ENCODE measurements at places on chromosomes 16 and 17.

GRCh38 chr17:8421571-8421970 is 14.1 kb upstream of the NDEL1 start:
- no peak for DNase-seq

DNA sequence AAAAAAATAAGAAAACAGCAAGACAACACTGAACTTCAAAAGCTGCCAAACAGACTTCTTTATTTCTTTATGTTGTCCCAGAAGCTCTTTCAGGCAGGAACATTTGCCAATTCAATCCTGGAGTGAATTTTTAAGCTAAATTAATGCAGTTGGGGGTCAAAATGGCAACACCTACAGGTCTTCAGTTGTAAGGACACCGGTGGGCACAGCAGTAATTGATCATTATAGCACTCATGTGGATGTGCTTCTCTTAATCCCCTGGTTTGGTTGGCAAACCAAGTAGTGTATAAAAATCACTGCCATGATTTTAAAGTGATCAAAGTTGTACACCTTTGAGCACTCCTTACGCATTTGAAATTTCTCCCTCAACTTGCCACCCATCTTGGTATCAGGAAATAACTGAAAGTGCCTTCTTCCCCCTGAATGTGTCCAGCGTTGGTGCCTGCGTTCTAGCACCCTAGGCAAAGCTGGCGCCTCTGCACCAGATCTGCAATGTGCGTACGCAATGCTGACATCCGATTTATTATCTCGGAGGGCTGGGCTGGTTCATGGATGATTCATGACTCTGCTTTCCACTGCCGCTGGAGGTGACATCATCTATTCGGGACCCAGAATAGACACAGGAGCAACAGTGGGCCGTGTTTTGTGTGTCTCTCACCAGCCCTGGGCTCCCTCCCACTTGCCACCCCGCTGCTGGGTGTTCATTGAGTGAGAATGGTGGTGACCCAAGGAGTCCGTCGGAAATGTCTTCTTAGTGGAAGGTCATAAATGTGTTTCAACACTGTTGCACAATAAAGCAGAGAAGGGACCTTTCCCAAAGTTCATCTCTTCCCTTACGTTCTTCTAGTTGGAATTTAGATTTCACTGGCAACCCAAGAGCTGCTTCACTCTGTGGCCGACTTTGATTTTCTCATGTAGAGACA is 203.4 kb downstream of the CCDC182 start:
- DNase-seq = no peak

- no peak for DNase-seq
Observed at GRCh38 chr17:36937959-36938565, 787 bp downstream of the LHX1 start.

DNA sequence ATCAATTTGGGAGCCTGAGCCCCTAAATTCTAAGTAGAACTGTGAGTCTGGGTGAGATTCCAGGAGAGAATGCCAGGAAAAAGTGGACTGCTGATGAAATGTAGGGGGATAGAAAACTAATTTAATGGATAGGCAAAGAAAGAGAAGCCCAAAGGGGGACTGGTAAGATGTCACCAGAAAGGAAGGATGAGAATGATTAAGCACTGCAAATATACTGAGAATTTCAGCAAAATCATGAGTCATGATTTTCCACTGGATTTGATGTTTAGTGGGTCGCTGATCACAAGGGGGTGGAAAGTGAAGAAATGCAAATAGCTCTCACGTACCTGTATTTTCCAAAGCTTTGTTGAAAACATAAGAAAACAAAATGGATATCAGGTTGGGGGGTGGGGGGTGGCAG is 201.8 kb downstream of the SLC39A11 start:
- DNase-seq = no peak

DNA sequence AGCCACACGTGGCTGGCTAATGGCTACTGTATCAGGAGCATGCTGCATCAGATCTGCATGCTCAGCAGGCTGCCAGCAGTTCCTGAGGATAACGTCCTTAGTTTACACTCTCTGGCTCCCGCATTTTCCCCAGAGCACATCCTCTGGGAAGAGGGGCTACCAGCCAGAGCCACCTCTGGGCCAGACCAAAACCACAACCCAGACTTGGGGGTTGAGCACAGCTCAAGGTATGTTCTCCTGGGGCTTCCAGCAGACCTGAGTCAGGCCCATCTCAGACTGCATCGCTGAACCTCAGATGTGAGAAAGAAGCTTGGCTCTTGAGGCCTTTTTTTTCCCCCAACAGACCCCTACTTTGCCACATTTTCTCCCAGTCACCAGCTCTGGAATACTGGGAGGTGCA is 23.7 kb upstream of the WSCD1 start:
- DNase-seq = no peak

DNA sequence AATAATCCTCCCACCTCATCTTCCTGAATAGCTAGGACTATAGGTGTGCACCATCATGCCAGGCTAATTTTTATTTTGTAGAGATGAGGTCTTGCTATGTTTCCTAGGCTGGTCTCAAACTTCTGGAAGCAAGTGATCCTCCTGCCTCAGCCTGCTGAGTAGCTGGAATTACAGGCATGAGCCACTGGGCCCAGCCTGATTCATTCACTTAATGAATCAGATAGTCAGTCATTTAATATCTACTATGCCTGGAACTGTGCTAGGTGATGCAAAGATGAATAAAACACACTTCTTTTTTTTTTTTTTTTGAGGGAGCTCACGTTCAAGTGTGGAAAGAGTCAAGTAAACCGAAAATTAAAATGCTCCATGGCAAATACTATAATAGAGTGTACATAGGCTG is 39.4 kb downstream of the EFCAB13 start:
- DNase-seq = no peak

DNA sequence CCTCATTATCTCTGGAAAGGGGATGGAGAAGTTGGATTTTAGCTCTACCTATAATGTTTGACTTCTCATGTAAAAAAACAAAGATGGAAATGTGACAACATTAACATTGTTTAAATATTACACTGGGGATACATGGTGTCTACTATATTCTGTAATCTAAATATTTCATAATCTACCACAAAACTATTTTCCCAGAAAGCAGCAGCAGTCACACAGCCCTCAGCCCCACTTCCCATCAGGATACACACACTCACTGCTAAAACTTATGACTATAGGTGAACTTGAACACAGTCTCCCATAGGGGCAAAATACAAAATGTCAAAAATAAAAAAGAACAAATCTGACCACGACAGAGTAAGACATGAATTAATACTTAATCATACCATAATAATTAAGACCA is 95.7 kb downstream of the KANSL1 start:
- no peak for DNase-seq

DNA sequence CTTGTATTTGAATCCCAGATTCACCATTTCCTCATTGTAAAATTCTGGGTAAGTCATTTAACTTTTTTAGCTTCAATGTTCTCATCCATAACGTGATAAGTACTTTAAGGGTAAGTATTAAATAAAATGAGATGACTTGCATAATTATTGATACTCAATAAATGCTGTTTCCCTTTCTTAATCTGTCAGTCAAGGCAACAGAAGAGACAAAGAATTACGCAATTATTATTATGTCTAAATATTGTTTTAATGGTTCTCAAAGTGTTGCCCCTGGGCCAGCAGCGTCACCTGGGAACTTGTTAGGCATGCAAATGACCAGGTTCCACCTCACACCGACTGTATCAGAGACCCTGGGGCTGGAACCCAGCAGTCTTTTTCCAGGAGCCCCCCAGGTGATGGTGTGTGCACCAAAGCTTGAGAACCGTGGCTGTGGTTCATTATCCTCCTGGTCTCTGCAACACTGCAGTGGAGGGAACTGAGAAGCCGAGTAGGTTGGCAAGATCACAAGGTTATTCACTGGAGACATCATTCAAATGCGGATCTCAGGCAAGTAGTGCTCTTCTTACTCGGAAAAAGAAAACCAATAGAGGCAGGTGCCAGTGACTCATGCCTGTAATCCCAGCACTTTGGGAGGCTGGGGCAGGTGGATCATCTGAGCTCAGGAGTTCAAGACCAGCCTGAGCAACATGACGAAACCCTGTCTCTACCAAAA is 43.5 kb downstream of the LYRM9 start:
- no peak for DNase-seq

- no peak for DNase-seq
Observed at GRCh38 chr16:56558024-56558747, 6.7 kb upstream of the MT4 start.

- no peak for DNase-seq
Observed at GRCh38 chr17:35432176-35433074, at the start of gene SLFN12. SLFN12 (minus strand) TSS chr17:35432500; CDS start chr17:35423028, 9,472 bp downstream.

- no peak for DNase-seq
Observed at GRCh38 chr16:86089991-86090390, 191.0 kb downstream of the IRF8 start.

GRCh38 chr17:81735264-81736102 is 23.4 kb downstream of the SLC25A10 start:
- DNase-seq = peak; percentile 67

DNA sequence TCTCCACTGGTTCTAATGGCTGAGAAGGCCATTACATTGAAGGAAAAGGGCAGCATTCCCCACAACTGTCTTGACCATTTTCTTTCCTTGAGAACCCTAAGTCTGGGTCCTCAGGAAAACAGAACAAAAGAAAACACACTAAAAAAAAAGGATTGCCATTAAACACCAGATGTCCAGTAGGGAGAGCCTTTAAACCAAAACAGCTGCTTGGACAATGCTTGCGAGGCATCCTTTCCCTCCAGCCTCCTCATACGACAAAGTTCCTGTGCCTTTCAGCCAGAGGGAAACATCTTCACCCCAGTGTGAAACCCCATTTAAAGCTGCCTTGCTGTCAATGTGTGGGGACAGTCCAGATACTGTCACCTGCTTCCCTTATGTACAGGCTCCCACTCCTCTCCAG is 74.3 kb downstream of the MMD start:
- DNase-seq = no peak

GRCh38 chr16:88515371-88515770 is 54.8 kb upstream of the ZC3H18 start:
- no peak for DNase-seq

- no peak for DNase-seq
Observed at GRCh38 chr17:73423806-73424205, 112.0 kb upstream of the CDC42EP4 start.

GRCh38 chr16:66238696-66239095 is 127.8 kb upstream of the CDH5 start:
- no peak for DNase-seq

DNA sequence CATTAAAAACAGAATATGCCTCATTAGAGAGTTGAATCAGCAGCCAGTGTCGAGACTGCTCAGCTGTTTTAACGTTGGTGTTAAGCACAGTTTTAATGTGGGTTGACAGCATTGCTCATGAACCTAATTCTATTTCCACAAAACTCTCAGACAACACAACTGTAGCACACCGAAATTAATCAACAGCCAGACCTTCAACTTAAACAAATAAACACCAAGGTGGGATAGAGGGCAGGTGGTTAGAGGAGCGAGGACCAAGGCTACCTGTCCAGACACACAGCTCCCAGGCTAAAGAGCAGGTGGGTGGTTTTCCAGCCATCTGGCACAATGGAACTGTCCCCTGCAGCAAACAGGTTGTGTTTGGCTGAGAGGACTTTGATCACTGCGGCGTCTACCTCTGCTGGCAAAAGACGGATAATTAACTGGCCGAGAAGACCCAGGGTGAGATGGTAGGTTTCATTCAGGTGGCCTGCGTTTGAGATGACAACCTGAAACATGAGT is 69.6 kb upstream of the ATP2A3 start:
- no peak for DNase-seq

DNA sequence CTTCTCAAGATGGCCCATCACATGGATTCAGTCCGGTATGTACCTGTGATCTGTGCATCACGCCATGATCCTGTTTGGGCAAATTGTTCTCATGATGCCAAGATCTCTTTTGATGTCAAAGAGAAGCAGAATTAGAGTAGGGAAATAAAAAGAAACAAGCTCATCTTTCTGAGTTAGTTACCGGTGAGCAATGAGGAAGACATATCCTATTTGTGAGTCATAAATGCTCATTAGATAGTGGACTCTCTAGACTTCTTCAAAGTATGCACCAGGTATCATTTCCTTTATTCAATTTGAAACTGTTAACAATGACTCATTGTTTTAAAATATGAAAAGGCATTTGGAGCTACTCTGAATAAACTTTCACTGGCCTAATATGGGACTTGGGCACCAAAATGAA is 8.0 kb upstream of the KRTAP4-12 start:
- DNase-seq = no peak

DNA sequence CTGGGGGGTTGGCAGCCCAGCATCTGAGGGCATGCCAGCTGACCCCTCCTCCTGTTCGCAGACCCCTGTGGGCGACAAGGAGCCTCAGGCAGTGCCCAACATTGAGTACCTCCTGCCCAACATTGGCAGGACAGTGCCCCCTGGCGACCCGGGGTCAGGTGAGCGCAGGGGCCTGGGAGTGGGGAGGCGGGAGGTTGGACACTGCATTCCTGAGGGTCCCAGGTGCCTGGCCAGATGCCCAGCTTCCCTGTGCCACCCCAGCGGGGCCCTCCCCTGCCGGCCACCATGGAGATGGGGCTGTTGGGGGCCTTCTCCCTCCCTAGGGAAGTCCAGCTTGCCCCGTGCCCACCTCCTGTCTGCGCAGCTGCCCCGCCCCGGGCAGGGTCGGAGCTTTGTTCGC is 70.1 kb downstream of the ARHGAP23 start:
- DNase-seq = no peak

DNA sequence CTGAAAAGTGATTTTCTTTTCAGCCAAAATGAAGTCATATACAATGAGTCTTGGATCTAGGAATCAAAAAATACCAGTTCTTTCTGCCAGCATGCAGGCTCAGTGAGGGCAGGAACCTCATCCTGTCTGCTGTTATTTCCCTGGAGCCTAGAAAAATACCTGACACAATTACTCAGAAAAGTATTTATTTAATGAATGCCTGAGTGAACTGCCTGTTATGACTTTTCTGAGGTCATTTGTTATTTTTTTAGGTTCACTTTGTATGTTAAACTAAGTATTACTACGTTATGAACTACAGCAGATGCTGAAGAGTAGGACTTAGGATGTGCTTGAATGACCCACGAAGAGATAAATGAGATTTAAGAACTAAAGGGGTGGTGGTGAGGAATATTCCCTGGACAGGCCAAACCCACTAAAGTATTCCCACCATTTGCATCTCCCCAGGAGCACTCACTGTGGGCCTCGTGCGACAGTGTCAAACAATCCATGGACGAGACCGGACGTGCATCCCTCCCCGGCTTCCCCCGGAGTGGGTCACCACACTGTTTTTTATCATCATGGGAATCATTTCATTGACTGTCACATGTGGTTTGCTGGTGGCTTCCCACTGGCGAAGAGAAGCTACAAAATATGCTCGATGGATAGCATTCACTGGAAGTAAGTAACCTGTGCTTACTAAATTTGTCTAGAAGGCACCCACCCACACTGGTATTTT is 17.1 kb upstream of the VWA3A start:
- no peak for DNase-seq

GRCh38 chr16:19701091-19701490 is 16.9 kb downstream of the KNOP1 start:
- no peak for DNase-seq
